ENCODE measurements at places on chromosomes 2 and 18. TPM values are rescaled to one million over a fixed set of nuclear protein-coding genes. Genes with fewer than 3 reads are reported as not detected.

Gene OXER1
- total RNA-seq = not detected

Gene ADAM23
- 7.7 TPM for total RNA-seq

Gene LOXHD1
- not detected for total RNA-seq

Gene GREB1L
- total RNA-seq = 1.2 TPM

Gene LRRC30
- not detected for total RNA-seq

Gene LRP1B
- total RNA-seq = 0.13 TPM

Gene C1QL2
- not detected for total RNA-seq

Gene LYPD6B
- not detected for total RNA-seq

Gene POMC
- 1.3 TPM for total RNA-seq

Gene MC4R
- total RNA-seq = not detected

All from aortic smooth muscle cell (primary cell).